ENCODE measurements at places on chromosomes 7 and 10.

DNA sequence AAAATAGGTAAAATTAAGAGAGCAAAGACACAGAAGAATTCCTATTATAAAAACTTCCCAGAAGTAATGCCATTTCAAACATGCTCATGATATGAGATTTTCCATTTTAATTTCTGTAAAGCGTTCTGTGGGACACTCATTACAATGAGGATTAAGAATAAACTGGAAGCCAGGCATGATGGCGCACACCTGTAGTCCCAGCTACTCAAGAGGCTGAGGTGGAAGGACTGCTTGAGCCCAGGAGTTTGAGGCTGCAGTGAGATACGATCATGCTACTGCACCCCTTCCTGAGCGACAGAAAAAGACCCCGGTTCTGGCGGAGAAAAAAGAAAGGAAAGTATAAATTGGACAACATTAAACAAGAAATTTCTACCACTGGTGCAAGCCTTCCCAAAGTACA, 1.5 kb downstream of the DNA2 start:
- DNase-seq: no peak

- peak; percentile 33 for DNase-seq
These were observed 383.0 kb upstream of the PCDH15 start for GRCh38 chr10:55183993-55184392.

- peak; percentile 78 for DNase-seq
These were observed 109.6 kb downstream of the WNT2 start for GRCh38 chr7:117212969-117213877.

DNA sequence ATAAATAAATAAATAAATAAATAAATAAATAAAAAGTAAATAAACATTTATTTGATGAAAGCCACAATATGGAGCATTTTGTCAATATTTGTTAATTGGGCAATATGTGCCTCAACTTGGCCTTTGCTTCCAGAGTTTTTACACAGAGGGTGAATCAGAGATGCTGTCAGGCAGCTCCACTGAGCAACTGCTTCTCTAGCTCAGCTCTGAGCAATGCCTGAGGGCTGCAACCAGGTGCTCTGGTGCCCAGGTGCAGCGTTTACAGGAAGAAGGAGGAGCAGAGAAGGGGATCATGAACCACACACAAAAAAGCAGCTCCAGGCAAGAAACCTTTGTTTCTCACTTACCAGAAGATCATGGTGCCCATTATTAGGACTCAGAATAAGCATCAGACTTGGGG, 876.2 kb upstream of the AUTS2 start:
- DNase-seq: no peak

GRCh38 chr7:137999496-138000080, 2.3 kb downstream of the CREB3L2 start:
- peak; percentile 24 for DNase-seq

- DNase-seq: no peak
These were observed 47.7 kb upstream of the COMMD3 start for GRCh38 chr10:22268503-22268902.

GRCh38 chr10:62171791-62172190, 96.9 kb downstream of the RTKN2 start:
- no peak for DNase-seq

- DNase-seq: peak; percentile 98
These were observed 76.4 kb upstream of the LRRC17 start for GRCh38 chr7:102836191-102836919.

DNA sequence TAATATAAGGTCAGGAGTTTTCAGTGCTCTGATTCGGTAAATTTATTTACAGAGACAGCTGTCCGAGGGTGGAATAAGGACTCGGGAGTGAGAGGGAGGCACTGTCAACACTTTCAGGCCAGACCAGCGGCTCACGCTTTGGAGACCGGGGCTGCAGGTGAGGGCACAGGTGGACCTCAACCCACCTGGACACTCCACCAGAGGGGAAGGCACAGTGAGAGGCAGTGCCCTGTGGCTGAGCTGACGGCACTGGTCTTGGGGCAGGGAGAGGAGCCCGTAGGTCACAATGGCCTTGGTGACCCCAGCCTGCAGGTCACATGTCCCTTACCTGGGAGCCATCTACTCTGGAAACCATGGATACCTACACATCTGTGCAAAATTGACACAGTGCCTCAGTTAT, 315.1 kb downstream of the ADARB2 start:
- DNase-seq: no peak

DNA sequence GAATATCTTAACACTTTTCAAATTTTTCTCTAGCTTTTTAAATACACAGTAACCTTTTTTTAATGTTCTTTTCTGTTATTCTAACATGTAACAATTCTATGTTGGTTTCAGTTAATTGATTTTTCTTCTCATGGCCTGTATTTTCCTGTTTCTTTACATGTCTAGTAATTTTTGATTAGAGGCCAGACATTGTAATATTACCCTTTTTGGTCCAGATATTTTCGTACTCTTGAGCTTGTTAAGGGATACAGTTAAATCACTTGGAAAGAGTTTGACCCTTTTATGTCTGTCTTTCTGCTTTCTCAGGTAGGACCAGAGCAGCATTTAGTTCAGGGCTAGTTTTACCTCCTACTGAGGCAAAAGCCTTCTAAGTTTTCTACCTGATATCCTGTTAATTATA, 45.0 kb downstream of the BICC1 start:
- no peak for DNase-seq

Data from astrocyte (in vitro differentiated cells and primary cell).